ENCODE measurements at places on chromosomes 5 and 9.

GRCh38 chr9:86102626-86103025, 3.3 kb upstream of the GOLM1 start:
- no peak for DNase-seq

DNA sequence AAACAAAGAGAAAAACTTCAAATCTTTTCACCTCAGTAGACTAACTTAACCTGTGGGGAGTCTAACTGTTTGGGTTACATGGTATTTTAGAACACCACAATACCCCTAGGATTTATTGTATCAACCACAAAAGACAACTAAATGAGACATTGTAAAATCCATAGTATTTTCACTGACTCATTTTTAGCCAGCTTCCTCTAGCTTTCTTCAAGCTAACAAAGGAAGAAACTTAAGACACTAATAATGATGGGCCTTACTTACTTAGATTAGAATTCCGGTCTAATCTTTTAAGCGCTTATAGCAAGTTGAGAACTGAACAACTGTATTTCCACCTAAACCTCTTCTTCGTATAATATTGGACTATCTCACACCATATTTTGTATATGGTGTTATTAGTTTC, 529.3 kb downstream of the DMRTA1 start:
- DNase-seq, result no peak

DNA sequence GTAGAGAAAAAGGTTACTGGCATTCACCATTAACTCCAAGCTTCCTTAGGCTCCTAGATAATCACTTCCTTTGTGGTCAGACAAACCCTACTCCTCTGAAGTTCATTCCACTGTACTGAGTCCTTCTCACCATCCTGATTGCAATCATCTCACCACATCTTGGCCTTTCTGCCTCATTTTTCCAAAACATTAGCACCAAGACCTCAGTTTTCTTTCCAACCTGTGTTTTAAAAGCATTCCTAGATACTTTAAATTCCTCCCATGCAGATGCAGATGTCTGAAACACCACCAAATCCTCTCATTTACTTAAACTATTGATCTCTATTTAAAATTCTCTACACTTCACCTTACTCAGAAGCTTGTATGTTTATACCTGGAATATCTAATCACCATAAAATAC, 961.3 kb upstream of the CTNND2 start:
- DNase-seq, result no peak

GRCh38 chr5:15106530-15107283, 235.1 kb upstream of the ANKH start:
- DNase-seq, result no peak

GRCh38 chr9:135705376-135705775, 3.4 kb downstream of the KCNT1 start:
- DNase-seq, result no peak

DNA sequence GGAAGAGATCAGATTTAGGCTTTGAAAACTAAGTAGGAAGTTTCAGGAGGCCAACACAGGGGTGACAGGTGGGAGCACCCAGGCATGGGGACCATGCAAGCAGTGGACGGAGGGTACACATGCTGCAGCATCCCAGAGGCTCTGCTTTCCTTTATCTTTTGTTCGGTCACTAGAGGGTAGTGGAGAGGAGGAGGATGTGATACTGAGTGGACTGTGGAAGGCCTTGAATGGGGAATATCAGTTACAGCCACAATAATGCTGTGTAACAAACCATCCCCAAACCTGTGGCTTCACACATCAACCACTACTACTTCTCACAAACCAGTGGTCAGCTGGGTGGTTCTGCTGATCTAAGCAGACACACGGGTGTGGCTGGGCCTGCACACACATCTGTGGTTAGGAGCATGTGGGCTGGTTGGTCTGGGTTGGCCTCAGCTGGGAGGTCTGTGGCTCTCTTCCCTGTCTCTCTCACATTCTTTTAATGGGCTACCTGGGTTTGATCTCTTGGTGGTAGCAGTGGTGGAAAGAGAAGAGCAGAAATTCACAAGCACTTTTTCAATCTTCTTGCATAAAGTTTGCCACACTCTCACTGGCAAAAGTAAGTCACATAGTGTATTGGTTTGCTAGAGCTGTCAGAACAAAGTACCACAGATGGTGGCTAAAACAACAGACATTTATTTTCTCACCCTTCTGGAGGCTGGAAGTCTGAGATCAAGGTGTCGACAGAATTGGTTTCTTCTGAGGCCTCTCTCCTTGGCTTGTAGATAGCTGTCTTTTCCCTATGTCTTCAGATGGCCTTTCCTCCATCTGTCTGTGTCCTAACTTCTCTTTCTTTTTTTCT, 238.7 kb downstream of the AGTPBP1 start:
- DNase-seq, result no peak

GRCh38 chr9:95215336-95215898, 102.1 kb downstream of the FANCC start:
- DNase-seq, result no peak

DNA sequence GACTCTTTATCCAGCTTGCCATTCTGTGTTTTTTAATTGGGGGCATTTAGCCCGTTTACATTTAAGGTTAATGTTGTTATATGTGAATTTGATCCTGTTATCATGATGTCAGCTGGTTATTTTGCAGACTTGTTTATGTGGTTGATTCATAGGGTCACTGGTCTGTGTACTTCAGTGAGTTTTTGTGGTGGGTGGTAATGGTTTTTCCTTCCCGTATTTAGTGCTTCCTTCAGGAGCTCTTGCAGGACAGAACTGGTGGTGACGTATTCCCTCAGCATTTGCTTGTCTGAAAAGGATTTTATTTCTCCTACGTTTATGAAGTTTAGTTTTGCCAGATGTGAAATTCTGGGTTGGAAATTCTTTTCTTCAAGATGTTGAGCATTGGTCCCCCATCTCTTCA, 381.1 kb downstream of the MAN2A1 start:
- DNase-seq, result no peak

DNA sequence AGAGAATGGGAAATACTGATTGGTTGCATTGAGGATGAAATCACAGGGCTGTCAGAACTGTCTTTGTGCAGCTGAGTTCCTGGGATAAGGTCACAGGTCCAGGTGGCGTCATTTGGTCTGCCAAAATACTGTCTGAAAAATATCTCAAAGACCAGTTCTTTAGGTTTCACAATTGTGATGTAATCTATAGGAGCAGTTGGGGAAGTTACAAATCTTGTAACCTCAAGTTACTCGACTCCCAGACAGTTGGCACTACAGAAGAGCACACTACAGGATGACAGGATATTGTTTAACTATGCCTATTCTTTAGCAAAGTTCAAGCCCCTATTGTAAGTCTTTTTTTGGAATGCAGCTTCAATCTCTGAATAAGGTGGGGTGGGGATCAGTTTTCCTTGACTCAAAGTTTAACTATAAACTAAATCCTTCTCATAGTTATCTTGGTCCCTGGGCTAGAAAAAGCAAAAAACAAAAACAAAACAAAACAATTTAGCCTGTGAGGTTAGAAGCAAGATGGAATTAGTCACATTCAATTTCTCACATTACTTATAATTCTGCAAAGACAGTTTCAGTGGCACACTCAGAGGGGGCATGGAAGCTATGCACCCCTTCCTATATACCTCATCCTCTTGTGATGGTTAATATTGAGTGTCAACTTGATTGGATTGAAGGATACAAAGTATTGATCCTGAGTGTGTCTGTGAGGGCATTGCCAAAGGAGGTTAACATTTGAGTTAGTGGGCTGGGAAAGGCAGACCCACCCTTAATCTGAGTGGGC, 276.0 kb downstream of the AUH start:
- DNase-seq, result peak; percentile 18

- DNase-seq, result no peak
Measured at GRCh38 chr5:129114539-129115193, 20.1 kb downstream of the ISOC1 start.

DNA sequence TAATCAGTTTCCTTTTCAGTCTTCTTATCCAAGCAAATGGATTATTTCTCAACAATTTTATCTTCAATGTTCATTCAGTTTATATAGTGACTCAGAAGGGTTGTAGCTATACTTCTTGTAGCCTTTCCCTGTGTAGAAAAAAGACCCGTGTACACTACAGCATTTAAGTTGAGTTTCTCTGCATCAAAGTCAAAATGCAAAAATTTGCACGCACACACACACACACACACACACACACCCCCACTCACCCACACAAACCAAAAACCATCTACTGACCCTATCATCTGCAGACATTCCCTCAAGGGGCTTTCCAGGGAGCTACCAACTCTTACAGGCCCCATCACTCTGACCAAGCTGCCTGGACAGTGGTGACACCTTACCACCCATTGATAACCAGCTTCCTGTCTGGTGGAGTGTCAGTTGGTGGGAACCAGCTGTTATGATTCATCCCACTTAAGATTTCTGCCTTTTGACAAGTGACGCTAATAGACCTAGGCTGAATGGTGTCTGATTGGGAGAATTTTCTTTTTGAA, 12.2 kb upstream of the ELL2 start:
- DNase-seq, result peak; percentile 45

- no peak for DNase-seq
Measured at GRCh38 chr9:130782886-130783530, 52.0 kb upstream of the ABL1 start.

DNA sequence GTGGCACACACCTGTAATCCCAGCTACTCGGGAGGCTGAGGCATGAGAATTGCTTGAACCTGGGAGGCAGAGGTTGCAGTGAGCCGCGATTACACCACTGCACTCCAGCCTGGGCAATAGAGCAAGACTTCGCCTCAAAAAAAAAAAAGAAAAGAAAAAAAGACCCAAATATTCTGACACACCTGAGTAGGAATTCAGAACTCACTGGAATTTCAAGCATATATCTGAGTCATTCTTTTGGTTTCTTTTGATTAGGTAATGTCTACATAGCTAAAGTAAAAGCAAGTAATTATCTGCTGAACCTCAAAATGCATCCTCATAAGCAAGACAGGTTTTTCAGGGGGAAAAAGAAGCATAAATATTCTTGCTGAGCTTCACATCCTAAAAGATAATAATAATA, 35.9 kb downstream of the ANKRD31 start:
- DNase-seq, result no peak

All from activated CD4-positive, alpha-beta memory T cell treated with anti-CD3 and anti-CD28 coated beads for 36 hours (primary cell).